ENCODE measurements at places on chromosomes 3 and 15. TPM values are rescaled to one million over a fixed set of nuclear protein-coding genes. Genes with fewer than 3 reads are reported as not detected.

DNA sequence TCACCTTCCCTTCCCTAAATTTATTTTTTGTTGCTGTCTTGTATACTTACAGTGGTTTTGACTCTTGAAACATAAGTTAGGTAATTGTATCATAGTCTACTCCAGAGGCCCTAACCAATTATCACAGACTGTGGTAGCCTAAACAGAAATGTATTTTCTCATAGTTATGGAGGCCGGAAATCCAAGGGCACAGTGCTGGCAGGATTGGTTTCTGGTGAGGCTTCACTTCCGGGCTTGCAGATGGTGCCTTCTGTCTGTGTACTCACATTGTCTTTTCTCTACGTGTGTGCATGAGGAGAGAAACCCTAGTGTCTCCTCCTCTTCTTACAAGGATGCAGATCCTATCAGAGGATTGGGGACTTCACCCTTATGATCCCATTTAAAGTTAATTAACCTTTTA lies 290.2 kb upstream of the KCNMB2 start:
- DNase-seq: no peak

- DNase-seq: no peak
These were observed 14.7 kb downstream of the IGF1R start for GRCh38 chr15:98663045-98663444.

DNA sequence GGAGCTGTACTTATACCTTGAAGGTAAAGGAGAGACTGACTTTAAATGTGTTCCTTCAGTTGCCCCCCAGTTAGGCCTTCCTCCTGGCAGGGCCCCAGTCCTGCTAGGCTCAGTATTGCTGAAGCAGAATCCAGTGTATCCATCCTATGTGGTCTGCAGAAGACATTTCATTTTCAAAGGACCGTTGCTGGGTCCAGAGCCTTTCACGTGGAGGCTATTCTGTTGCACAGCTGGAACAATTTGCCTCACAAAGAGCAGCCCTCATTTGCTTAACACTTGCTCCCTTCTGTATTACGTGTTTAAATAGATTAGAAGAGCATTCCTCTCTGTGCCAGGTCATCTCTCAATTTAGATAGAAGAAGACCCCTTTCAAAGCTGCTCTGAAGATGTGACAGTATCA lies 78.9 kb upstream of the CFAP20DC start:
- DNase-seq: no peak

GRCh38 chr3:150703299-150703755 lies 393 bp downstream of the ERICH6 start:
- peak; percentile 27 for DNase-seq

DNA sequence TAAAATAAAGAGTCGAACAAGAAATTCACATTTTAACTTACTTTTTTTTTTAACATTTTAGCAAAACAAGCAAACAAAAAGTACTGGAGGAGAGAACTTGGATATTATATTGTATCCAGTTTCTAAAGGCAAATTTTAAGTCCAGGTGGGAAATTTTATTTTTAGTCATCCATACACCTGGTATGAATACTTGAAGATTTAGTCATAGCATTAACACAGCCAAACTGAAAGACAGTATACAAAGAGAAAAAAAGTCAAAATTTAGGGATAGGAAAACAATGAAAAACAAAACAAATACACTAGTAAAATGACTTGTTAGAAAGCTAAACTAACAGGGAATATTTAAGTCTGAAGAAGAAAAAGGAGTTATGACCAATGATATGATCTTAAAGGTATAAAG lies 69.1 kb downstream of the PROS1 start:
- no peak for DNase-seq

DNA sequence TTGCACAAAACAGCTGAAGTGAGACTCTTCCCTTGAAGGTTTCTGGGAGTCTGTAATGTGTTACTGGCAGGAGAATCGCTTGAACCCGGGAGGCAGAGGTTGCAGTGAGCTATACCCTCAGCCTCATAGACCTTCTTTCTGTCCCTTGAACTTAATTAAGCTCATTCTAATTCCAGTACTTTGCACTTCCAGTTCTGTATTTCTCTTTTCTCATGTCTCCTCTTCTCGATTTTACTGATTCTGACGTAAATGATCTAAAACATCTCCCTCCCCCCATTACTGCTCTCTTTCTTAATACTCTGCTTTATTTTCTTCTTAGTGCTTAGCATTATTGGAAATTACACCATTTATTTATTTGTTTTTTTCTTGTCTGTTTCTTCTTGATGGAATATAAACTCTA lies 165.4 kb upstream of the P2RY1 start:
- no peak for DNase-seq

- no peak for DNase-seq
These were observed 3.7 kb upstream of the MYL3 start for GRCh38 chr3:46866720-46867549.

- no peak for DNase-seq
These were observed 1679.4 kb downstream of the OTOL1 start for GRCh38 chr3:163175970-163176369.

- DNase-seq: peak; percentile 85
These were observed 710 bp downstream of the TJP1 start for GRCh38 chr15:29821416-29822099.

- DNase-seq: no peak
These were observed 64.5 kb downstream of the FEM1B start for GRCh38 chr15:68341760-68342725.

GRCh38 chr3:155683344-155683720 lies 61.5 kb downstream of the PLCH1 start:
- no peak for DNase-seq

DNA sequence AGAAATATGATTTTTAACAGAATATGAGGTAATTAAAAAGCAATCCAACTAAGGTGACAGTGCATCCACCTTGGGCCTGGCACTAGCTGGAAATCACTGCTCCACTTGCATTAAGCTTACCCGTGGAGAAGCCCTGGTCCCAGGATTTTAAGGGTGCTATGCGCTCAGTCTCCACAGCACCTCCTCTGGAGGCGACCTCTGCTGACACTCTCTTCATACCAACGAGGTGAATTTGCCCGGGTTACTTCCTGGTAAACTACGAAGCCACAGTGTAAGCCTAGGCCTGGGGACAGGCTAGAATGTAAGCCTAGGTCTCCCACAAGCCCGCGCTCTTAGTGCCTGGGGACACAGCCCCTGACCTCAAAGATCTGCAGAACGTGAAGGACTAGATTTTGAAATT lies 793 bp downstream of the APOD start:
- no peak for DNase-seq

DNA sequence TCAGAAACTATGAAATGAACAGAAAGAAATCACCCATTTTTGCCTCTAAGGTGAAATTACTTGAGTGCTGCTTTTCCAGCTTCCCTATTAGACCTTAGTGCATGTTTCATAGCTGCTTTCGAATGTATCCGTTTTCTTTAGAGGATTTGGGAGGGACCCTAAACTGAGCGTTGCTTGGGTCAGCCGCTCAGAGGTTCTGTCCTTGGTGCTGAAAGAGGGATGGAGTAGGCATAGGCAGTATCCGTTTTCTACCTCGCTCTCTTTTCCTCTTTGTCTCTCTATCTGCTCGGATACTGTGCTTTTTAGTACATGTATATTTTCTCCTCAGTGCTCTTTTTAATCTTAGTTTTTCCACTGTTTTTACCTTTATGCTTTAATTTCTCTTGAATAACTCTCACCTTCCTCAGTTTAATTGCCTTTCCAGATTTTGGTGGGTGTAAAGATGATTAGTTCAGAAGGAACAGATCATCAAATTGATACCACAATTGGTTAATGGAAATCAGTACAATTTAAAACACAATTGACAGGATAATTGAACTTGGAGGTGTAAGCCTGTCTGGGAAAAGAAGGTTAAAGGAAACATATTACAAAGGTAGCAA lies at the start of gene DRD3:
TSS of gene DRD3 (minus strand) at position 283 of the 599 bp plus-strand sequence. CDS start 7,060 bp downstream, outside the sequence.
- DNase-seq: no peak

DNA sequence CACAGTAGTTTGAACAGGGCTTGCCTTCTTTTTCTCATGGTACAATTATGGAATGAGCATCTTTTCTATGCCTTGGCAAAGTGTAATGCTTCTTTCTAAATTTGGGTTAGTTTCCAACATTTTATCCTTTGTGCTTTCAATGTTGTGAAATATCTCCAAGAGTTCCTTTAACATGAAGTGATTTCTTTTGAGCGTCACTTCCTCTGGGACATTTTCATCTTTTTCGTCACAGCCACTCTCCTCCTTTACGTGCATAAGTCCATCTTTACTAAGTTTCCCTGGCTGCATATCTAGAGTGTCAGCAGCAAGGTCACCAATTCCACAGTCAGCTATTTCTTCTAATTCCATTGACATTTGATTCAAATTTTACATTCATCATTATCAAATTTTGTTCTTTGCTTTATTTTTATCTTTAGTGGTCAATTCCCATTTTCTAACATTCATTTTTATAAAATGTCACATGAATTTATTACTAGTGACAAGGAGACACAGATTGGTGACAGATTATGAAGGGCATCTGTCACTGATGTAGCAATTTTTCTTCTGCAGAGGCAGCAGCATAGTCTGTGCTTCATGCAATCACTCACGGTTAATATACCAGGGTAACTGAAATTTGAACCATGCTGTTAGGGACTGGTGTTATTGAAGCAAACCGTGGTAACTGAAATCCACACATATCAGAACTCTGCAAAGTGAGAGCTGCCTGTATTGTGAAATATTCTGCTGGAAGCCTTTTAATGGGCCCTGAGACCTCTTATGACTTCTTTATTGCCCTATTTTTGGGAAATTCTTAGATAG lies 126.5 kb upstream of the THBS1 start:
- no peak for DNase-seq

OCA2 gene
- 2.7 TPM for total RNA-seq

STAC gene
- 14.6 TPM for total RNA-seq

CYP8B1 gene
- total RNA-seq: not detected

MTFMT gene
- total RNA-seq: 23.1 TPM

IQCH gene
- total RNA-seq: 18.0 TPM

APBA2 gene
- total RNA-seq: 5.2 TPM

MYO5C gene
- 59.9 TPM for total RNA-seq
